ENCODE measurements at places on chromosomes 7 and 10. TPM values are rescaled to one million over a fixed set of nuclear protein-coding genes. Genes with fewer than 3 reads are reported as not detected.
A peak's percentile ranks its signal among the peaks of the same experiment; 100 is the strongest.

CALHM1 gene
- total RNA-seq: not detected

SPDYE2 gene
- total RNA-seq: not detected

INTS1 gene
- total RNA-seq: 62.9 TPM

TFPI2 gene
- total RNA-seq: 53.1 TPM

- no peak overlapping the region for H3K27ac ChIP-seq
- no peak overlapping the region for H3K4me3 ChIP-seq
- no peaks in the 10 kb centered on the region for H3K36me3 ChIP-seq
- no peaks in the 10 kb centered on the region for H3K4me1 ChIP-seq
These were observed 69.0 kb downstream of the TAF3 start for GRCh38 chr10:7887174-7887816.

DNA sequence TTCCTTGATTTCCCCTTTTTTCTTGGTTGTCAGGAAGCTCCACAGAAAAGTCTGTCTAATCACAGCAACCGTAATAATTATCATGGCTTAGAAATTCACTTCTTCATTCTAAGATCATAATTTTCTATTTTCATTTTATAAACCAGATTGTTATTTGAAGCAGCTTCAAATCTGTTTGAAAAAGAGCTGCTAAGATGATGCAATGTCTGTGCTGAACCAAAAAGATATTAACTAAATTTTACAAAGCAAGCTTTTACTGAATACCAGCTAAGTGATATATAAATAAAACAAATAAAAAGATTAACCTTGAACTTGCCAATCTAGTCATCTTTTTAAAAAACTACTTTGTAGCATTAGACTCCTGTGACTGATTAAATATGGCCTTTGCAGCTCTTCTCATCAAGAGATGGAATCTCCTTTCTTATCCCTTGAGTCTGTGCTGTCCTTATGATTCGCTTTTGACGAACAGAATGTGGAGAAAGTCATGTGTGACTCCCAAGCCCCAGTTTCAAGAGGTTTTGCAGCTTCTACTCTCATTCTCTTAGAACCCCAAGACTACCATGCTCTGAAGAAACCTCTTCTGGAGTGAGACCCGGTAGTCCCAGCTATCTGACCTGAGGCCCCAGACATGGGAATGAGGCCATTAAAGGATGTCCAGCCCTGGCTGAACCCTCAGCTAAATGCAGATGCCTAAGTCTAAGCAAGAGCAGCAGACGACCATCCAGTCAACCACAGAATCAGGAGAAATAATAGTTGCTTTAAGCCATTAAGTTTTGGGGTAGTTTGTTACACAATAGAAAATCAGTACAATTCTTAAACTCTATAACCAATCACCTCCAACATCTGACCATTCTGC is 14.4 kb downstream of the NAMPT start:
- no peak overlapping the region for H3K4me3 ChIP-seq
- no peaks in the 10 kb centered on the region for H3K27me3 ChIP-seq
- no peaks in the 10 kb centered on the region for H3K4me1 ChIP-seq
- H3K27ac ChIP-seq: no peak overlapping the region
- H3K36me3 ChIP-seq: peaks cover 84% of the 10 kb centered on the region

DNA sequence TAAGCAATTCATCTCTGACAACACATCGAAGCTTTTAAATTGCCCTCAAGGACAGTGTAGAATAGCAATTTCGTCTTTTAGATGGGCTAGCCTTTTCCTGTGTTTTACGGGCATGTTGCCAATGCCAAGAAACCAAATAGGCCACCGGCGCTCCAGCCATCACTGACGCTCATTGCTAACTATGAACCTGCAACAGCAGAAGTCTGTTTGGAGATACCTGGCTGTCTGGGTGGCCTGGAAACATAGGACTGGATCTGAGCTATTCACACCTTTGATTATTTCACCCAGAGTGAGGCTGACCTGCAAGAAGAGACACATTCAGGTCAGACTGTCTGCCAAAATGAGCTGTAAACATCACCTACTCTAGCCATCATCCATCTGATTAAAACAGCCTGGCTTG is 12.0 kb downstream of the KPNA7 start:
- peak overlapping the region; percentile 79 for H3K27ac ChIP-seq
- no peak for DNase-seq
- no peak overlapping the region for H3K4me3 ChIP-seq
- H3K4me1 ChIP-seq: peaks cover 34% of the 10 kb centered on the region
- peaks cover 22% of the 10 kb centered on the region for H3K36me3 ChIP-seq

DNA sequence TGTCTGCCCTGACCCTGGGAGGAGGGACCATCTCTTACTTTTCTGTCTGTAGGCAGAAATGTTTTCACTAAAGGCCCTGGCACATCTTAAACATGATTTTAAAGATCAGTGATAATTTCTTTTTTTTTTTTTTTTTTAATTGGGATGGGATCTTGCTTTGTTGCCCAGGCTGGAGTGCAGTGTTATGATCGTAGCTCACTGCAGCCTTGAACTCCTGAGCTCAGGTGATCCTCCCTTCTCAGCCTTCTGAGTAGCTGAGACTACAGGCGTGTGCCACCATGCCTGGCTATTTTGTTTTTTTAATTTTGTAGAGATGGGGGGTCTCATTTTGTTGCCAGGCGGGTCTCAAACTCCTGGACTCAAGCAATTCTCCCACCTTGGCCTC is 65.3 kb downstream of the RBM20 start:
- H3K27ac ChIP-seq: no peak overlapping the region
- no peak overlapping the region for H3K4me3 ChIP-seq
- no peaks in the 10 kb centered on the region for H3K36me3 ChIP-seq
- DNase-seq: no peak
- no peaks in the 10 kb centered on the region for H3K27me3 ChIP-seq
- H3K4me1 ChIP-seq: peaks cover 8% of the 10 kb centered on the region

DNA sequence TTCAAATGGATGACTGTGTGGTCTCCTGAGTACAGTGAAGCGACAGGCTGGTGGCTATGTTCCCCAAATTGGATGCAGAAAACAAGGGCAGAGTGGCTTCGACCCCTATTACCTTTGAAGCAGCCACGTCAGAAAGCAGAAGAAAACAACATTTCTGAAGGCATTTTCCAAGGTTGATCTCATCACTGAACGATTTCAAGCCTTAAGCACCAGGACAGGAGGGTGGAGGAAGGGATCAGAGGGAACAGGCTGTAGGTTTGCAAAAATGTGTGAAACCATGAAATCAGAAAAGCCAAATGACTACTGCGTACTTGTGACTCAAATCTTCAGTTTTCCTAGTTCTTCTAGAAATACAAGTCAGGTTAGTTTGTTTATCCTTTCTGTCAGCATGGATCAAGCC is 181.0 kb upstream of the TMEM106B start:
- H3K27me3 ChIP-seq: no peaks in the 10 kb centered on the region
- H3K27ac ChIP-seq: no peak overlapping the region
- DNase-seq: no peak
- H3K4me3 ChIP-seq: no peak overlapping the region

DNA sequence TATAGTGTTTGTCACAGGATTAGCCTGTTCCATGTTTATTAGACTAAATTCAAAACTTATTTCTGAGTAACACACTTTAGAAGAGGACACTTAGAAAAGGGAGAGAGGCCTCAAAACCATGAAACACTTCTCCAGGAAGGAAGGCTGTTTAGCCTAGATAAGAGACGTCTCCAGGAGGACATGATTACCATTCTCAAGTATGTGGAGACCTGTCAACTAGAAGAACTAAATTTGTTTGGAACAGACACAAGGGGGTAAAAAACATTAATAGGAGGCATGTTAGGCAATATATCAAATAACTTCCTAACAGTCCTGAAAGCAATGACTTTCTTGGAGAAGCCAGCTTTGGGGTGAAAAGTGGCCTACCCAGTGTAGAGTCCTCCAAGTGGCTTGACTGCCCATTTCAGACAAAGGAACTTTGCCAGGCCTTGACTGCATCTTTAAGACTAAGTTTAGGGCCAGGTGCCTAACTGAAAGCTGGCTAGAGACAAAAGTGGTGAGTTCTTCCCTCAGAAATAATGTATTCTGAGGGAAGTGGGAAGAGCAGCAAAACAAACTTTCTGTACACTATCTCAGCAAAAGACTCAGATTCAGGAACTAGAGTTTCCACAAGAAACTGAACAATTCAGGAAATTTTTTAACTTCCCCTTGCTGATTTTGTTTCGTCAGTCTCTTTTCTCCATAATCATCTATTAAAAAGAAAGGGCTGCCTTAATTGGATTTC is 11.8 kb downstream of the NCOA4 start:
- H3K36me3 ChIP-seq: peaks cover 15% of the 10 kb centered on the region
- peaks cover 7% of the 10 kb centered on the region for H3K4me1 ChIP-seq
- H3K27ac ChIP-seq: no peak overlapping the region
- no peaks in the 10 kb centered on the region for H3K27me3 ChIP-seq

- no peaks in the 10 kb centered on the region for H3K27me3 ChIP-seq
- H3K4me3 ChIP-seq: no peak overlapping the region
- H3K36me3 ChIP-seq: no peaks in the 10 kb centered on the region
- DNase-seq: no peak
These were observed 11.7 kb upstream of the KIAA1217 start for GRCh38 chr10:24197263-24197662.

GRCh38 chr7:20560325-20561180 is 54.9 kb upstream of the ABCB5 start:
- no peaks in the 10 kb centered on the region for H3K27me3 ChIP-seq
- no peak for DNase-seq
- peaks cover 29% of the 10 kb centered on the region for H3K4me1 ChIP-seq
- H3K36me3 ChIP-seq: no peaks in the 10 kb centered on the region
- no peak overlapping the region for H3K4me3 ChIP-seq

DNA sequence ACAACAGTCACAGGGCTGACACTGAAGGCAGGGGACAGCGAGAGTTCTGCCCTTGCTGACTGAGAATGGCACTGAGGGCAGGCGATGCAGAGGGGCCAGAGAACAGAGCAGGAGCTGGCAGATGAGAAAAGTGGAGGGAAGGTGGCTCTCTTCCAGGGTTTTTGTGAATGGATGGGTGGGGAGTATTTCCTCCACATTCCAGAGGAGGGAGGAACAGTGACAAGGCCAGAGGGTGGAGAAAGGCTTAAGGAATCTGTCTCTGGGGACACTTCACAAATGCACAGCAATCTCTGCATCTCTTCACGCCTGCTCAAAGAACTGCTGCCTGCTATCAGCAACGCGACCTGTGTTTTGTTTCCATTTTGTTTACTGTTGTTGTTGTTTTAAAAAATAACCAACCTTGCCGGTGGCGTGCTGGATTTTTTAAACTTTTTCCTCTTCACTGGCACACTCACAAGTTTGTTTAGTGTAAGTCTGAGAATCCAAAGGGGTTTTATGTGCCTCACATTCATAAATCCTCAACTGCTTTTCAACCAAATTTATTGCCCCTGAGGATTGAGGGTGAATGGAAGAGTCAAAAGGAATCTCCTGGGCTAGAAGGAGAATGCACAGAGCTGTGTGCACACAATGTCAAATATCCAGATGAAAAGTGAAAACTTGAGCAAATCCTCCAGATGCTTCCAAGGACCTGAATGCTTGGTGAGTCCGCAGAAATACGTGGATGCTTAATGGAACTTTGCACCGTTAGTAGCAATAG is 129.3 kb downstream of the GLI3 start:
- H3K4me3 ChIP-seq: peak overlapping the region; percentile 45
- peaks cover 57% of the 10 kb centered on the region for H3K4me1 ChIP-seq
- H3K27ac ChIP-seq: peak overlapping the region; percentile 94
- DNase-seq: peak; percentile 88
- H3K36me3 ChIP-seq: peaks cover 3% of the 10 kb centered on the region
